ENCODE measurements at places on chromosomes 7 and 10.

GRCh38 chr7:101156866-101157589 is 2.8 kb downstream of the AP1S1 start:
- H3K27me3 ChIP-seq = peaks cover 43% of the 10 kb centered on the region
- H3K36me3 ChIP-seq = peaks cover 33% of the 10 kb centered on the region
- H3K4me1 ChIP-seq = peaks cover 12% of the 10 kb centered on the region
- H3K4me3 ChIP-seq = no peak overlapping the region

DNA sequence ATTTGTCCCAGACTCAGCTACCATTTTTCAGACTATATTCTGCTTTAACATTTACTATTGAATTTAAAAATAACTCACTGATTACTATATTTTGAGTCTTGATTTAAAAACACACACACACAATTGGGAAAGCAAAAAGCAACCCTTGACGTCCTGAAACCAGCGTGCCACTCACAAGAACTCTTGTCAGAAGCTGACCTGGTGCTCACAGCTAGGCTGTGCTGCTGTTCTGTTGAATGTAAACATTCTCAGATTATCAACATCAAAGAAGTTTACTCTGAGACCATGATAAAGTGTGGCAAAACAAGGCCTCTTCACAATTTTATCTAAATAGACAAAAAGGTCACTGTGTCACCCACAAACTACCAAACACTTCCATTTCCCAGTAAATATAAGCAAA is 62.6 kb upstream of the CACNA2D1 start:
- H3K36me3 ChIP-seq = no peaks in the 10 kb centered on the region
- H3K4me1 ChIP-seq = no peaks in the 10 kb centered on the region
- DNase-seq = no peak

- no peaks in the 10 kb centered on the region for H3K4me1 ChIP-seq
- no peak overlapping the region for H3K4me3 ChIP-seq
- peaks cover 18% of the 10 kb centered on the region for H3K36me3 ChIP-seq
- no peaks in the 10 kb centered on the region for H3K27me3 ChIP-seq
Measured at GRCh38 chr7:36298106-36298505, 91.6 kb upstream of the ANLN start.

GRCh38 chr7:43652364-43652763 is 69.5 kb downstream of the STK17A start:
- H3K4me3 ChIP-seq = no peak overlapping the region
- H3K36me3 ChIP-seq = no peaks in the 10 kb centered on the region
- H3K4me1 ChIP-seq = peaks cover 41% of the 10 kb centered on the region
- H3K27me3 ChIP-seq = no peaks in the 10 kb centered on the region

- no peak overlapping the region for H3K4me3 ChIP-seq
- H3K4me1 ChIP-seq = no peaks in the 10 kb centered on the region
- DNase-seq = no peak
- no peaks in the 10 kb centered on the region for H3K27me3 ChIP-seq
Measured at GRCh38 chr10:62348029-62348428, 26.1 kb upstream of the ZNF365 start.

GRCh38 chr7:130473876-130474275 is 18.0 kb upstream of the MEST start:
- no peaks in the 10 kb centered on the region for H3K36me3 ChIP-seq
- H3K27me3 ChIP-seq = no peaks in the 10 kb centered on the region
- no peak overlapping the region for H3K27ac ChIP-seq
- H3K4me1 ChIP-seq = no peaks in the 10 kb centered on the region
- H3K4me3 ChIP-seq = no peak overlapping the region

DNA sequence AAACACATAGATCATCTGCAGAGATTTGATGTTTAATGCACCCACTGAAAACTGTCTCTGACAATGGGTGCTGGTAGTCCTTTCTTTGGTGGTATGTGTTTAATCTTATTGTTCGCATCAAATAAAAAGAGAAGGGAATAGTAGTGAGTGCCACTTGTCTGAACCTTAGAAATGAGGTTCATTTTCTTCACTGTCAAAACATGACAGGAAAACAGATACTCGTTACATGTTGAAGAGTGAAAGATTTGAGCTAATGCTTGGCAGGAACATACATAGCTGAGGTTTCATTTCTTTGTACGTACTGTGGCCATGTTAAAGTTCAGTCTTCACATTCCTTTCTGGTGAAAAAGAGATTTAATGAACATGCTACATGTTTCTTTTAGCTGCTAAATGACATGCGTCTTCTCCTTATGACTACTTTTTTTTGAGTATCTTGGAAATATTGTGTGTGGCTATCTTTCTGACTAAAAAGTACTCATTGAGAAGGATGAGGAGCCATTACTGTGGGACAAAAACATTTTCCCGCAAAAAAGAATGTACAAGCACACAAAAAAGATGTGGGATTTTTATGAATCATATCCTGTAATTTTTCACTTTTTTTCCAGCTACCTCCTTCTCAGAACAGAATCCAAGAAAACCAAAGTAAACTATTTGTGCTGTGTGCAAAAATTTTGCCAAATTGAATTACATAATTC is 108.0 kb downstream of the TWIST1 start:
- peaks cover 9% of the 10 kb centered on the region for H3K4me1 ChIP-seq
- no peak overlapping the region for H3K4me3 ChIP-seq
- no peak overlapping the region for H3K27ac ChIP-seq
- H3K36me3 ChIP-seq = no peaks in the 10 kb centered on the region
- no peaks in the 10 kb centered on the region for H3K27me3 ChIP-seq

DNA sequence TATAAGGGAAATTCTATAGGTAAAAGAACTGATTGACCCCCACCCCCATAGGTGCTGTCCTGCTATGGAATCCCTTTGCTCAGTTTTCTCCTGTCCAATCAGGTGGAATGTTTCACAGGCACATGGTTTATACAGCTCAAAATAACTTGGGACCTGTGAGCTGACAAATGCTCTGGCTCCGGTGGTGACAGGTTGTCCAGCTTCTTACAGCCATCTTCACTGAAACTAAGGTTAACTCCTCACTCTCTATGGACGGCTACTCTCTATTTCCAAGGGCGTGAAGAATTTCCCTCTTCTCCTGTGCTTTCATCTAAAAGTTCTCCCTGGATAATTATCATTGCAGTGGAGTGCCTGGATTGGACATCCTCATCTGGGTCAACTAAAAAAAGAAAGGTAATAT is at the start of gene MYPN:
TSS of gene MYPN (plus strand) at position 158 of the 400 bp plus-strand sequence. CDS start 11,951 bp downstream, outside the sequence.
- H3K36me3 ChIP-seq = no peaks in the 10 kb centered on the region
- no peaks in the 10 kb centered on the region for H3K4me1 ChIP-seq
- DNase-seq = no peak
- H3K27me3 ChIP-seq = no peaks in the 10 kb centered on the region

DNA sequence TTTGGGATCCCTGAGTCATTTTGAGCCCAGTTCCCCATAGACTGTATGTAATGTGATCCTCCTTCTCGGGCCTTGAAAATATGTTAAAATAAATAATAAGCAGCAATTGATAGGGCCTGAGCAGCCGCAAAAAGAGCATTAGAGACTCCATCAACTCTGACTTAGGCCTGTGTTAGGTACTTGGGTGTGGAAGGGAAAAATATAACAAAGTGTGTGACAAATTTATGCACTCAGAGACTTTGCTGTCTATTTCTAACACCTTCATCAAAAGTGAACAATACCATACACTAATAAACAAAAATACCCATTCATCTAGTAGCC is 31.4 kb upstream of the HABP2 start:
- H3K27me3 ChIP-seq = no peaks in the 10 kb centered on the region
- H3K36me3 ChIP-seq = no peaks in the 10 kb centered on the region

- DNase-seq = no peak
- no peak overlapping the region for H3K27ac ChIP-seq
- H3K27me3 ChIP-seq = no peaks in the 10 kb centered on the region
- H3K4me1 ChIP-seq = no peaks in the 10 kb centered on the region
- H3K36me3 ChIP-seq = no peaks in the 10 kb centered on the region
Measured at GRCh38 chr7:38245409-38245977, 27.9 kb downstream of the TARP start.

DNA sequence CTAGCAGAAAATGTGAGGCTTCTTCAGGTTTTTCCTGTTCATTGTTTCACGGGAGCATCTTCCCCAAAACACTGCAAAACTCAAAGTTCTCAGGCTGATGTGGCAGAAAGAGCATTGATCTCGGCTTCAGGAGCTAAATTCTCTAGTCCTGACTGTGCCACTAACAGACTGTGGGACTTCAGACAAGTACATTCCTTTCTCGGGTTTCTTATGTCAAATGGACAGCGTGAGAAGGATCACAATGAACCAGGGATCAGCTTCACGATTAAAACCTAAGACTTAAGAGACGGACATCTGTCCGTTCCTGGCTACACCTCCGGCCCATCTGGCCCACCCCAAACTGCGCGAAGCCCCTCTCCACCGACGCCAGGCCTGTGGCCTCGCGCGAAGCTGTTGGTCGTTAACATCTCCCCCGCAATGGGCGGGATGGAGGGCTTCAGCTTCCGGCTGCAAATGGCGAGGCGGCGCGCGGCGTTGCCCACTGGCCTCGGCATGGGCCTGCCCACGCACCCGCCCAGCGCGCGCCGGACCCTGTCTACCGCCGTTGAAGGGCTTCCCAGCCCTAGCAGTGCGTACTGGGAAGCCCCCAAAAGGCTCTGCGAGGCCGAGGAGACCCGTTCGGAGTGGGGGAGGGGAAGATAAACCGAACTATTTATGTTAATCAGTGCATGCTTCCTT is 549 bp upstream of the DDX50 start:
- no peaks in the 10 kb centered on the region for H3K27me3 ChIP-seq
- H3K36me3 ChIP-seq = no peaks in the 10 kb centered on the region
- H3K4me1 ChIP-seq = no peaks in the 10 kb centered on the region
- H3K4me3 ChIP-seq = peak overlapping the region; percentile 83
- peak overlapping the region; percentile 98 for H3K27ac ChIP-seq

DNA sequence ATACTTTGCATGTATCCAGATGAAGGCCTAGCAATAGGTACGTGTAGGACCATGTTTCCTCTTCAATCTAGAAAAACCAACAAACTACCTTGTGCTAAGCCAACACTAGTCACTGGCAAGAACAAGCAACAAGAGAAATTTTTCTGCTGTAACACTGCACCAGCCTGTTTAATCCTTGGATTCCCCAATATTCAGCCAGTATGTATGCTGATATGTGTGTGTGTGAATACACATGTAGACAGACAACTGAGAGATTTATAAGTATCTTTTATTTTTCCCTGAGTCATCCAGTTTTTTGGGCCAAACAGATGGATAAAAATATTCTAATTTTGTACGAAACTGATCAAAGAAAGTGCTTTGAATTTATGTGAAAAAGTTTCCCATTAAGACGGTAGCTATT is 26.2 kb downstream of the GLI3 start:
- no peak overlapping the region for H3K4me3 ChIP-seq
- no peaks in the 10 kb centered on the region for H3K36me3 ChIP-seq
- no peaks in the 10 kb centered on the region for H3K27me3 ChIP-seq
- no peak for DNase-seq
- H3K4me1 ChIP-seq = no peaks in the 10 kb centered on the region

- peaks cover 73% of the 10 kb centered on the region for H3K4me1 ChIP-seq
- no peak overlapping the region for H3K4me3 ChIP-seq
- DNase-seq = peak; percentile 80
Measured at GRCh38 chr7:25849500-25850184, 302.4 kb upstream of the NFE2L3 start.

DNA sequence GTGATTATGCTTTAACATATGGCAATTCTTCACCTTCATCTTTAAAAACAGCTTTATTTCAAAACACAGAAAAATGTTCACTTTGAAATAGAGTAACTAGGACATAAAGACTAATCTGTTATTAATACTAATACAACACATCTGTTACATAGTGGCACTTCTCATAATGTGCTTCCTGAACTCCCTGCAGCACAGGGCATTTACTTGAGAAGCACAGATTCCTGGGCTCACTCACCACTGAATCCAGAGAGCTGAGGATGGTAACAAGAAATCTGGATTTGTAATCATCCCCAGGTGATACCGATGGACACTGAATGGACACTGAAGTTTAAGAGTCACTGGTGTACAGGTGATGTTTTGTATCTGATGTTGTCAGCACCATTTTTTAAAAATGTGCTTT is 96.1 kb downstream of the COL28A1 start:
- H3K4me1 ChIP-seq = no peaks in the 10 kb centered on the region
- H3K4me3 ChIP-seq = no peak overlapping the region
- no peak overlapping the region for H3K27ac ChIP-seq
- no peaks in the 10 kb centered on the region for H3K27me3 ChIP-seq
- no peak for DNase-seq

- H3K27me3 ChIP-seq = no peaks in the 10 kb centered on the region
- H3K27ac ChIP-seq = no peak overlapping the region
- no peaks in the 10 kb centered on the region for H3K4me1 ChIP-seq
- no peak for DNase-seq
Measured at GRCh38 chr10:122276611-122277208, 5.6 kb downstream of the BTBD16 start.

GRCh38 chr7:11294218-11294617 is 320.5 kb downstream of the PHF14 start:
- no peak overlapping the region for H3K27ac ChIP-seq
- no peaks in the 10 kb centered on the region for H3K4me1 ChIP-seq
- no peaks in the 10 kb centered on the region for H3K27me3 ChIP-seq
- H3K4me3 ChIP-seq = no peak overlapping the region
- no peak for DNase-seq
- no peaks in the 10 kb centered on the region for H3K36me3 ChIP-seq

- no peak for DNase-seq
- H3K36me3 ChIP-seq = no peaks in the 10 kb centered on the region
- no peaks in the 10 kb centered on the region for H3K4me1 ChIP-seq
- H3K4me3 ChIP-seq = no peak overlapping the region
- H3K27me3 ChIP-seq = no peaks in the 10 kb centered on the region
- no peak overlapping the region for H3K27ac ChIP-seq
Measured at GRCh38 chr10:81157681-81158080, 620.0 kb downstream of the SH2D4B start.

- no peaks in the 10 kb centered on the region for H3K27me3 ChIP-seq
- no peak overlapping the region for H3K4me3 ChIP-seq
- H3K4me1 ChIP-seq = no peaks in the 10 kb centered on the region
- no peaks in the 10 kb centered on the region for H3K36me3 ChIP-seq
Measured at GRCh38 chr7:47500103-47500563, 81.8 kb downstream of the TNS3 start.

DNA sequence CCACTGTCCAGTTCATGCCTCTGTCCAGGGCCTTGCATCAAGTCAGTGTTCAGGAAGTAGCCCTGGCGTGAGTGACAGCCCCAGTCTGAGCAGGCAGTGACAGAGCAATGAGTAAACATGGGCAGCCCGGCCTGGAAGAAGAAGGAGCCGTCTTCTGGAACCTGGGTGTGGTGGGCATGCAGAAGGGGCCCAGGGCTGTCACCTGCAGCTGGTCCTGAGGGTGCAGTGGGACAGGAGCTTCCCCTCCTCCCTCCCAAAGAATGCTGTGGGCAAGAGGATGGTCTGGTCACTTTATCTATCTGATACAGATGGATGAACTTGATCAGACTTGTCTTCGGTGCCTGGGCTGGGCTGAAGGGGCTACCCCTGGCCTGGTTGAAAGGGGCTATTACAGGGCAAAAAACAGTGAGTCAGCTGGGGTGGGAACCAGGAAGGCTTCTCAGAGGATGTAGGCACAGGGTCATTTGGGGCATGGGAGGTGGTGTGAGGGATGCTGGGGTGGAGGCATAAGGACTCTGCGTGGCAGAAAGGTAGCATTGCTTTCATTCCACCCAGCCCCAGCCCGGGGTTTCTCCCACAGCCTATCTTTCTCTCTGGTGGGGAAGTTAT is 42.7 kb upstream of the PPIF start:
- no peaks in the 10 kb centered on the region for H3K4me1 ChIP-seq
- H3K36me3 ChIP-seq = peaks cover 96% of the 10 kb centered on the region
- no peak overlapping the region for H3K27ac ChIP-seq
- no peak for DNase-seq
